ENCODE measurements at places on chromosomes 3 and 15.

DNA sequence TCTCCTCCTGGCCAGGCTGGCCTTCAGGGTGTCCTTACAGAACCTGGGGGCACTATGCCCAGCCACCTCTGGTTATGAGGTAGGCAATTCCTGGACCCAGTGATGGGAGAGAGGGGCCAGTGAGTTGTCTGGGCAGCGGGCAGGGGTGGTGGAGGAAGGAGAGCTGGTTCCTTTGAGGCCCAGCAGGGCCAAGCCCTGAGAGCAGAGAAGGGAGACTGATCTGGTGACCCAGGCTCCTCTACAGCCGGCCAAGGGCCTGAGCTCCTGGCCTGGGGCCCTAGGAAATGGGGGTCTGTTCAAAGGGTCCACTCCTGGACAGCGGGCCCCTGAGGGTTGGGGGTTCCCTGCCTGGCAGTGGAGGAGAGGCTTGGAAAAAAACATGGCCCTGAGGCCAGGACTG, 7.9 kb downstream of the SLC38A3 start:
- DNase-seq: no peak

DNA sequence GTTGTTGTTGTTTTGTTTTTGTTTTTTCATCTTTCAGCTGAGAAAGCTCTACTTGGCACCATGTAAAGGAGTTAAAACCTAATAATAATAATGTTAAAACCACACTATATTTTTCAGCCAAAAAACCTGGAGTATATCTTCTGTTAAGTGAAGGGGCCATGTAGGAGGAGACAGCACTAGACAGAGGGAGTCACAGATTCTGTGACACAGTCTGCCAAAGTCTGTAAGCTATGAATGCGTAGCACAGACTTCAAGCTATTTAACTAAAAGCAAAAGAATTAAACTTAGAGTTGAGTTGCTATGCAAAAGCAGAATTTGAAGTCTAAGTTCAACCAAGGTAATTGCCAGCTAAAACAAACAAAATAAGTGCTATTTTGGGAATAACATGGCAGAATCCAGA, 296.0 kb upstream of the COL8A1 start:
- no peak for DNase-seq

DNA sequence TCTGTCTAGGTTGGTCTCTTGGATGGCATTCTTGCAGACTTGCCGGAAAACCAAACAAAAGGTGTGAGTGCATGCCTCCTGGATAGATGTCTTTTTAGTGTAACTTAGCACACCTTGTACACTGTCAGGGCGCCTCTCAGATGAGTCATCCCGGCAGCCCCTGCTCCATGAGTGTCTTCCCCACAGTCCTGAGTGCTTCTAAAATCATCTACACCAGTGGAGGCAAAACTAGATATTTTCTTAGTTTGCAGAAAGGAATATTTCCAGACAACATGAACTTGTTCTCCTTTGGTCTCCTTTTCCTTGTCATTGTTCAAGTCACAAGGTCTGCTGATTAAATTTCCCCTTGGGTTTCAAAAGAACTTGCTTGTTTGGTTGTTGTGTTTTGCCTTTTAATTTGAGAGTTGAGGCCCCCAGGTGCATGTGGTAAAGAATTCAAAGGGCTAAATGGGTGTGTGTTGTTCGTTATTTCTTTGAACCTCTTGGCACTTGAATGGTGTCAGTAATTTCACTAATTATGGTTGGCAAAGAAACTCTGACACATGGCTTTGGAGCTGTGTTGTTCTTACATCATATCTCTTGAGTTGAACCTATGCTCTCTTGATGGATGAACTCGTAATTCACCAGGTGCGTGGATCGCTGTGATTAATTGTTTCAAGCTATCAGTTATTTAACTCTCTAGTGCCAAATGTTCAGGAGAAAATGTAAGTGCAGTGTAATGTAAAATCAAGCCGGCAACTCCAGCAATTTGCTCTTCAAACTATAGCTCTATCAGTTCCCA, 98.2 kb downstream of the IGF1R start:
- DNase-seq: no peak

GRCh38 chr3:135629701-135630408, 335.7 kb upstream of the PPP2R3A start:
- no peak for DNase-seq

- DNase-seq: no peak
These were observed 559.0 kb downstream of the PDCD6IP start for GRCh38 chr3:34357461-34357860.

DNA sequence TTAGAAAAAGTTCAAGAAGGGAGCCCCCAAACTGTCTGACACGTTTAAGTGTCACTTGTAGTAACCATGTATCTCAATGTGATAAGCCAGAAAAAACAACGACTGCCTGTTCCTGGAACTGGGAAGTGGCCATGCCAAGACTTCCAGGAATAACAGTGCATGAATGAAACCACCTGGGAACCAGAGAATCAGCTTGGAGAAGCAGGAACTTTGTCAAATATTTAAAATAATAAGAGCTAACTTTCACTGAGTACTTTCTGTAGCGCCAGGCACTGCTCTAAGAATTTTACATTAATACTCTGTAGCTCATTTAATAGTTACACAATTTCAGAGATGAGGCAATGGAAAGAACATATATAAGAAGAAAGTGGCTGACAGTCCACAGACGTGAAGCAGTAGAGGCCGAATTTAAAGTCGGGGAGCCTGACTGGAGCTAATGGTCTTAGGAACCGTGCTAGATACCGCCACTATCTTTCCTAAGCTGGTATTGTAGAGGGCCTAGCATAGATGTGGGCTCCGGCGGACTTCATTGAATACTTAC, 876 bp downstream of the PLSCR1 start:
- no peak for DNase-seq

- no peak for DNase-seq
These were observed 197.3 kb downstream of the FHIT start for GRCh38 chr3:61053781-61054496.

DNA sequence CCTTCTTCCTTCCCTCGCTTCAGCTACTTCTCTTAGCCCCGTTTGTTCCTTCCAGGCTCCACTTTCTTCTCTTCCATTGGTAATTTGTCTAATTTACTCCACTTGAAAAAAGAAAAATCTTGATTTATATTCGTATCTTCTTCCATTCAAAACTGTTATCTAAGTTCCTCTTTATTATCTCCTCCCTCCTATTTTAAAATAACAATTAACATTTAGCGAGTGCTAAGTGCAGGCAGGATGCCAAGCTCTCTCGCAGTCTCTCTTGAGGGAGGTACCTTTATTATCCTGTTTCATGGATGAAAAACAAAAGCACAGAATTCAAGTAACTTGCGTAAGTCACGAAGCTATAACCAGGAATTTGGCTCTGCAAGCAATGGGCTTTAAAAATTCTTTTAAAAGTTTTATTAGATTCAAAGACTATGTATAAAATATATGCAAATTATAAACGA, 418.9 kb upstream of the NAALADL2 start:
- DNase-seq: no peak
